Calu3 (cell line): ENCODE measurements at places on chromosomes 3 and 15.

DNA sequence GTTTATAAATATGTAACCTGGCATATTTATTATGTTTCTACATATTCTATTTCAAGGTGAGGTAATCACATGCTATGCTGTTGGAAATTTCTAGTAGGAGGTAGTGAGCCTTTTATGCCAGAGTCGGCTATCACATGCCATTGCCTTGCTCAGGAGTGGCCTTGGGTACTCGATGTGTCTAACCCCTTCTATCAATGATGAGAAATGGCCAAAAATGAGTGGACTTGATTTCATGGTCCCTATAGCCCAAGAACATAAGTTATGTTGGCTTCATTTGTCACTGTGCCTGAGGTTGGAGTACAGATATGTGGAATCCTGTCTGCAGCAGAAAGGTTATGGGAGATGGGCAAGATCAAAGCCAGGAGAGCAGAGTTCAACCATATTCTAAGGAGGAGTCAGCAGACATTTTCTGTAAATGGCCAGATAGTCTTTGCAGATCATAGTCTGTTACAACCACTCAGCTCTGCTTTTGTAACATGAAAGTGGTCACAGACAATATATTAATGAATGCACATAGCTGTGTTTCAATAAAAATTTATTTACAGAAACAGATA, 554.4 kb downstream of the PDCD6IP start:
- DNase-seq: no peak

GRCh38 chr3:8152821-8153418, 348.7 kb upstream of the LMCD1 start:
- no peak for DNase-seq

DNA sequence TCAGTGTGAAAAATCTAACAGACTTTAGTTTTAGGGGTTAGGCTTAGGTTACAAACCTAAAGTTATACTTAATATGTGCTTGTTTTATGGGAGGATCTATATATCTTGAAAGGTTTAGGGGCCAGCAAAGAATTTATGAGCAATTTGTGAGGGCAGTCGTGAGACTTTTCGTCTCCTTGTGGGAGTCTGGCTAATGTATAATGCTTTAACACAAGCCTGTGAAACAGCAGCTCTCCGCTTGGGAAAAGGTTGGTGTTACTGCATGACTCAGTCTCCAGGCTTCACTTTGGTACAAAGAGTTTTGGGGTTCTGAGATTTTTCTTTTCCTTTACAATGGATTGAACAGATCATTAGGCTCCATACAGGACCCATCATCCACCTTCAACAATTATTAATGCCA, 79.0 kb upstream of the MFGE8 start:
- DNase-seq: no peak

DNA sequence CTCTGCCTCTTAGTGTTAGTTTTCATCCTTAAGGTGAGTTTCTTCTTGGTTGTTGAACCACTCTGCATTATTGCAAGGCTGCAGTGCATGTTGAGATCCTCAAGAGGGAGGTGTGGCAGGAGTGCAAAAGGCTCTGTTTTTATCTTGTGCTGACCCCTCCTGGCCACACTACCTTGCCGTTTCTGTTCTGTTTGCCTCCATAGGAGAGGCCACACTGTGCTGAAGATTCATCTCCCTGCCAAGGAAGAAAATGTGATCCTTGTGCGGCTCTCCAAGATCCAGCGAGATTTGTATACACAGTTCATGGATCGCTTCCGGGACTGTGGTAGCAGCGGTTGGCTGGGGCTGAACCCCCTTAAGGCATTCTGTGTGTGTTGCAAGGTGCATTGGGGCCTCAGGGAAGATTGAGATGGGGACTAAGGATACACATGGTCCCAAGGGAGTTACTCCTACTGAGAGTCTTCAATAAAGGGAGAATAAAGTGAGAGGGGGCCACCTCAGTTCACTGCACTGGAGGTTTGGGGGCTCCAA, 33.0 kb upstream of the TEX264 start:
- DNase-seq: peak; percentile 58

DNA sequence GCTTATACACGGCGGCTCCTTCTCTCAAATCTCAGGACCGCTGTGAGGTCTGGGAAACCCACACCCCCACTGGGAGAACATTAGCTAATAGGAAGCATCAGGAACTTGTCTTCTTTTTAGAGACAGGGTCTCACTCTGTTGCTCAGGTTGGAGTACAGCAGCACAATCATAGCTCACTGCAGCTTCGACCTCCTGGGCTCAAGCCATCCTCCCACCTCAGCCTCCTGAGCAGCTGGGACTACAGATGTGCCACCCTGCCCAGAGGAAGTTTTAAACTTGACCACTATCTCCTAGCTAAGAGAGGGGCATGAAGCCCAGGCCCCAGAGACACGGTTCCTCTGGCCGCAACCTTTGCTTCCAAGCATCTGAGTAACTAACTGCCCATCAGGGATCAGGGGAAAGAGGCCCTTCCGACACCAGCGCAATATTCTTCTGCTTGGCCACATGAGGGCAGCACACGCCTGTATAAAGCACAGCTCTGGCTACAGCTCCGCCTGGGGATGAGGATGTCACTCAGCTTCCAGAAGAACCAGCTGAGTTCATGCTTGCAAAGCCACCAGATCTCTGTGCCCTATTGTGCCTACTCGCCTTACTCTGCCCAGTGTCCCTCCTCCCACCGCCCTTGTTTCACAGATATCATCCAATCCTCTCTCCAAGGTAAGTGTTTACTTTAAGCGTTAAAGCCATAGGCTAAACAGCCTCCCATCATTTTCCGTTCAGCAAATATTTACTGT, 57.6 kb upstream of the SLC6A11 start:
- DNase-seq: peak; percentile 61

DNA sequence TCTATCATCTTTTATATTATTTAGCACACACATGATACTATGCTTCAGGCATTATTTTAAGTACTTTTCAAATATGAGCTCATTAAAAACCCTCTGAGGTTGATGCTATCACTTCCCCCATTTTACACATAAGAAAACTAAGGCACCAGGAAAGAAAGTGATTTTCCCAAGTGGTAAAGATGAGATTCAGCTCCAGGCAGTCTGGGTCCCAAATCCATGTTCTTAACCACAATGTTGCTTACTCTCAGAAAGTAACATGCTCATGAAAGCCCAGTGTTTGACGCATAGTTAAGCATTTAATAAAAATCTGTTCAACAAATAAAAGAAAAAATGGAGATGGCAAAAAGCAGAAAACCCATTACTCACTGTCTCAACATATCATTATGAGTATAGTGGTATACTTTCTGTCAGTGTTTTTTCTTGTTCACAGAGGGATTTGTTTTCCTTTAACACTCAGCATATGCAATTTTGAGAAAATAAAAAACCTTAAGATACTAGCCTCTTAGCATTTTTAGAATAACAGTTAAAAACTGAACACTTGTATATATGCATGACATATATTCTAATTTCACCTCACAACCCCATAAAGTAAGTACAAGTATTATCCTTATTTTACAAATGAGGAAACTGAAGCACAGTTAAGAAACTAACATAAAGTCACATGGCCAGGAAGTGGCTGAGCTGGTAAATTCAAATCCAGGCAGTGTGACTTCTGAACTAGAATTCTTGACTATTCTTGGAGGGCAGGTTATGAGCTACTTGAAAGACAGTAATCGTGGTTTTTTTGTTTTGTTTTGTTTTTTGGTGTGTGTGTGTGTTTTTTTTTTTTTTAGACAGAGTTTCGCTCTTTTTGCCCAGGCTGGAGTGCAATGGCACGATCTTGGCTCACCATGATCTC, 10.4 kb downstream of the PEAK1 start:
- no peak for DNase-seq

DNA sequence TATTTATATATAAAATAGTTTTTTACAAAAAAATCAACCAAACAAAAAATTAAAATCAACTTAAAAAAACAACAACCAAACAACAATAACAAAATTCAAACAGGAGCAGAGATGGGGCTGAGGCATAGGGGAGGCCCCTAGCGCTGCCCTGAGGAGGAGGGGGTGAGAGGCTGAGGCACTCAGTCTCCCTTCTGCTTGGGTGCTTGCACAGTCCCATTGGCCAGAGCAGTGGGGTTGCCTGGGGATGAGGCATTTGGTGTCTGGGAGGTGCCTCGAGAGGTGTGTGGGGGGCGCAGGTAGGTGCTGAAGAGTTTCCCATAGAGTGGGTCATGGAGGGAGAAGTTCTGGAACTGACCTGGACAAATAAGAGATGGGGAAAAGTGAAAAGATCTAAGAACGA, 8.0 kb downstream of the LPCAT4 start:
- DNase-seq: no peak

GRCh38 chr15:87570206-87570605, 686.3 kb downstream of the NTRK3 start:
- no peak for DNase-seq

DNA sequence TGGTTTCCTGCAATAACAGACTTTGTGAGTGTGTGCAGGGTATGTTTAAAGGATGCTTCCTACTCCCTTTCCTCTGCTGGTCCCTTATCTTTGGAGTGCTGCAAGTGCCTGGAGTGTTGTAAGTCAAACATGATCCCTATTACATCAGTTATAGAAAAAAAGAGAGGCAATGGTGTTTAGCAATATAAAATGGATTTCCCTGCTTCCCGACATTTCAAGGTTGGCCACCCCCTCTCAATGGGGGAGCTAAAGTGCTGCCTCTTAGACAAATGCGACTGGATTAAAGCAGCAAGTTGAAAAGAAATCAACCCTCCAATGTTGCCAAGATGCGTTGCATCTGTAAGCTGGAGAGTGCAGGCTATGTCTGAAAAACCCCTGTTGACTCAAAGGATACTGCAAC, 203.1 kb upstream of the WNT5A start:
- DNase-seq: no peak

DNA sequence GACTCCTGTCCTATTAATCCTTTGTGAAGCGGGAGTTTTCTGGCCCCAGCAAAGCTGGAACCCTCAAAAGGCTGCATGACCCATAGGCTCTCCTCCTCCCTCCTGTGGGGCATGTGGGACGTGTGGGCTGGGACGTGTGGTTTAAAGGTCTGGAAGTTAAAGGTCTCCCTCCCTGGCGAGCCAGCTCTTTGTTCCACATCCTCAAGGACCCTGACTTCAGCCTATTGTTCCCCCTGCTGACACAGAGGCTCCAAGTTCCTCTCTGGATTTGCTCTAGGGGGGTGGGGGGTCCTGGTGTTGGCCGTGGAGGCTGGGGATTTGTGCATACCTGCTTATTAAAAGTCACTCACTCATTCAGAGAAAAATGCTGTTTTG, 44.2 kb downstream of the SMAD6 start:
- no peak for DNase-seq

- no peak for DNase-seq
Measured at GRCh38 chr3:122800031-122800430, 5.2 kb downstream of the SLC49A4 start.
